ENCODE measurements at places on chromosomes 1 and 21.
A peak's percentile ranks its signal among the peaks of the same experiment; 100 is the strongest.

DNA sequence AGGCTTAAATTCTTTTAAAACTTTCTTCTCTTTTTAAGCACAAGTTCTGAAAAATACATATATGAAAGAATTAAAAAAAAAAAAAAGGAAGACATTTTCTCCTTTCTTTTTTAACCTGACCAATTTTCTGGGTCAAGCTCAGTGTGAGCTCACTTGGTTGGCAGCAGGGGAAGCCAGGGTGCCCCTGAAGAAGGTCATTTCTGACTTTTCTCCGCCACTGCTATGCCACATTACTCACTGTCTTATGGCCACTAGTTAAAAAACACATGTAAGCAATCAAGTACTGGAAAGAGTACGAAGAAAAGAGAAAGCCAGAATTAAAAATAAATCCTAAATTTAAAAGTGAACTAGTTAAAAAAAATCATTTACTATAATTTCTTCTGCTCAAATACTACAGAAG, 275.0 kb downstream of the NEGR1 start:
- no peak for DNase-seq

DNA sequence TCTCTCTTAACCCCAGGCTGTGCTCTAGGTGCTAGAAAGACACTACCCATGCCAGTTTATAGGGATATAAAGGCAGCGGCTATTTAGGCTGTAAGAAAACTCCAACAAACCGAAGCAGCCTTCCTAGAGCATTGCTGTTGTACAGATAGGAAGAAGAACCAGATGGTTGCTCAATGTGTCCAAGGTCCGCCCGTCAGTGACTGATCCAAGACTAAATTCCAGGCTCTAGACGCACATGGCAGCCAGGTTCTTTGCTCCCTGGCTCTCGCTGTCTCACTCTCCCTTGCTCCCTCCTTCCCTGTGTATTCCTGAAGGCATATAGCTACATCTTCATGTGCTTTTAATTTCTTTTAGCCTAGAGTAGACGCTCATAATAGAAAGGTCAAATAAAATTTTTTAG, 303.4 kb downstream of the KIF26B start:
- DNase-seq: no peak

GRCh38 chr1:157782931-157783330, 6.0 kb upstream of the FCRL2 start:
- DNase-seq: no peak

DNA sequence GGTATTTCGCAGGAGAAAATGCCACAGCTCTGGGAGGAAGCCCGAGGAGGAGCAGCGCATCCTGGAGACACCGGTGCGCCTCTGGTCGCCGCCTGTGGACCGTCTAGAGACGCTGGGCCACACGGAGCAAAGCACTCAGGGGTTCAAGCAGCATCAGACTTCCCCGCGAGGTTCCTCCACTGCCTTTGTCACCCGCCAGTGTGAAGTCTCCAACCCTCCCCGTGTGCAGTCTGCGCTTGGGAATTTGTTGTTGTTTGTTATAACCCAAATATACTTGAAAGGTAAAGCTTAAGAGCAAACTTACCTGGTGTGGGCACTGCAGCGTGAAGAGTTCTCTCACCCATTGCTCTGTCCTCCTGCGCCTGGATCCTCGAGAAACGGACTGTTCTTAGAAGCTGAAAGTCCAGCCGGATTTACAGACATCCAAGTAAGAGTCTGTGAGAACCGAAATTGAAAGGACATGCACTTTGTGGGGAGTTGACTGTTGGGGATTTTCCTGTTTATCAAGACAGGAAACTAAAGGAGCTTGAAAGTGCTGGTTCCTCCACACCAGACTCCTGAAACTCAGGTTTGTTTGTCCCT, at the start of gene GBP4:
TSS of gene GBP4 (minus strand) at position 452 of the 582 bp plus-strand sequence. CDS start at position 344, 108 bp downstream.
- DNase-seq: peak; percentile 70

DNA sequence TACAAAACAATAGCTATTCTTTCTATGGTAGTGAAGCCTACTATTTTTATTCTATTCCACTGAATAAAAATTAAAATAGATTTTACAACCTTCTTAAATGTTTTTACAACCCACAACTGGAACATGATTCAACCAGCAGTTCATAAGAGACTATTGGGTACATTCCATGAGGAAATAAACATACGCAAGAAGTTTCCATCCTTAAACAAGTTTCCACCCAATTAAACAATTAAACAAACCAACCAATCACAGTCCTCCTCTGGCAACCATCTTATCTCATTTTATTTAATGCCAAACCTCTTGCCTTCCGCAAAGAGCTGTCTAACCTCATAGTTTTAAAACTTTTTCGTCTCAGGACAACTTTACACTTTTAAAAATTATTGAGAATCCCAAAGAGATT, 239.0 kb downstream of the RGS7 start:
- no peak for DNase-seq

GRCh38 chr1:8312235-8313218, 5.4 kb upstream of the SLC45A1 start:
- DNase-seq: no peak

DNA sequence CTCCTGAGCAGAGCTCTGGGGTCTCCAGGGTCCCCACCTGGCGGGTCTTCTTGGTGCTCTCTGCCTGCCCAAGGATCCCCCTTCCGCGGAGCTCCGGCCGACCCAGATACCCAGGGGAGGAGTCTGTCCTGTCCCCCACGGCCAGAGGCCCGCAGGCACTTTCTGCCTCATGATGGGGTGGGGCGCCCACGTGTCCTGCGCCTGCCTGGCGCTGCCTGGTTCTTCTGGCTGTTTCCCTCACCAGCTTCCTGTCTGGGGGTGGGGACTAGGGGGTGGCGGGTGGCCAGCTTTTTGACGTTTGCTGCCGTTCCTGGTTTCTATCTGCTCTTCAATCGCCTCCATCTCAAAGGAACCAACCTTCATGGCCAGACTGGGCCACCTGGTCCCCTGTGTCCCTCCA, 313.3 kb upstream of the VAMP3 start:
- DNase-seq: no peak

GRCh38 chr1:224564454-224565084, 51.5 kb upstream of the CNIH3 start:
- no peak for DNase-seq

DNA sequence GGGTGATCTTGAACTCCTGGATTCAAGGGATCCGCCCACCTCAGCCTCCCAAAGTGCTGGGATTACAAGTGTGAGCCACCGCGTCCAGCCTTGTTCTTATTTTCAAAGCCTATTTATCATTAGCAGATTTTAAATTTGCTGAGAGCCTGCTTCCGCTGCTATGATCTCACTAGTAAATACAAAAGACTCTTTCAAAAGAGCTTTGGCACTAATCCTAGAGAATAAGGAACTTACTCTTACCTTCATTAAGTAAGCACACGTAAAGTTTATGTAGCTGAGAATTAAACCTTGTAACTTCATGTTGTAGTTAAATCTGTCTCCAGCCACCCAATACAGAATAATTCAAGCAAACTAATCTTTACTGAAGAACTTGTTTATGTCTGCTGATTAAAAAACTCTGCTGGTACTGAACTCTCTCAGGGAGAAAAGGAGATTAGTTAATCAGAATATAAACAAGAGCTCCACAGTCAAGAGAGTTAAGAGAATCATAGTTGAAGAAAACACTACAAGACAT, 72.3 kb downstream of the RUSC1 start:
- DNase-seq: peak; percentile 69

DNA sequence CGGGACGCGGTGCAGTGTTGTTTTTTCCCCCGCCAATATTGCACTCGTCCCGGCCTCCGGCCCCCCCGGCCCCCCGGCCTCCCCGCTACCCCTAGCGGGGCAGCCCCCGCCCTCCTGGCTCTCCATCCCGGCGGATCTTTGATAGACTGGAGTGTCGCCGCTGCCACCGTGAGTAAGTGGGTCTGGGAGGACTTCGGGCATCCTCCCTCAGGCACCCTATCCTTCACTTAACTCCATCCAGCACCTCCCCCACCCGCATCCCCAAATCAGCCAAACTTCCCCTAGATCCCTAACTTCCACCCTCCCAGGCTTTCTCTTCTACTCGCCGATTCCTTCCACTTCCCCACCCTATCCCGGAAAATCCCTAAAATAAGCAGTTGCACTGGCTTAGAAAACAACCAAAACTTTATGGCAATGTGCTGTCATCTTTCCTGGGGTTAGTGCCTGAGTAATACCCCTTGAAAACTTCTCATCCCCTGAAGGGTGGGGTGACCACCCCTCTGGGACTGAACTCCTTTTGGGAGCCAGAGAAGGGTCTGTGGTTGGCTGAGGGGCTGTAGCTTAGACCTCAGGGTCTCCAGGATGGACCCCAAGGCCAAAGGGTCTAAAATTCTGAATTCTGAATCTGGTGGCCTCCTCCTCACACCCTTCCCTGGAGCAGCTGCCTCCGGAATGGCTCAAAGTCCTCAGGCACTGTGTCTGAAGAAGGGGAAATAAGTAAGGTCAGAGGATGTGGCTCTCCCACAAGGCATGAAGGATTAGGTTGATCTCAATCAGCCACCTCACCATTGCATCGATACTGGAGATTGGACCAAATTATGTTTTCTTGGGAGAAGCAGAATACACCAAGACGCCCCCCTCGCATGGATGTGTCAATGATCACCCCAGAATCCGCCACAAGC, 12.2 kb downstream of the THBS3 start:
- DNase-seq: no peak

DNA sequence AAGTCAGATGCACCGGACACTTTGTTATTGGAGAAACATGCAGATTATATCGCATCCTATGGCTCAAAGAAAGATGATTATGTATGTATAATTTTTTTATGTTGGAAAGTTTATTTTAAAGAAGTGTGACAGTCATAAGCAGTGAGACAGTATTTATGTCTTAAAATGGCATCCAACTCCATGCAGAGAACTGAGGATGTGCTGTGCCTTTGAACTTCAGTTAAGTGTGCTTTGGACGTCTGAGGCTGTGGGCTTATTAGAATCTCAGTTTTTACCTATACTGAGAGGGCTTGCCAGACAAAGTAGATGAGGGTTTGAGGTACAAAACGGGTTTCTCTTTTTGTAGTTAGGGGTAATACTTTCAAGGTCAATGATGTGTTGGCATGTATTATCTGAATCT, 1.5 kb downstream of the RABGGTB start:
- DNase-seq: no peak

- no peak for DNase-seq
Observed at GRCh38 chr1:40840526-40841323, 21.4 kb downstream of the CITED4 start.

- DNase-seq: no peak
Observed at GRCh38 chr21:20662514-20662913, 335.7 kb upstream of the NCAM2 start.

DNA sequence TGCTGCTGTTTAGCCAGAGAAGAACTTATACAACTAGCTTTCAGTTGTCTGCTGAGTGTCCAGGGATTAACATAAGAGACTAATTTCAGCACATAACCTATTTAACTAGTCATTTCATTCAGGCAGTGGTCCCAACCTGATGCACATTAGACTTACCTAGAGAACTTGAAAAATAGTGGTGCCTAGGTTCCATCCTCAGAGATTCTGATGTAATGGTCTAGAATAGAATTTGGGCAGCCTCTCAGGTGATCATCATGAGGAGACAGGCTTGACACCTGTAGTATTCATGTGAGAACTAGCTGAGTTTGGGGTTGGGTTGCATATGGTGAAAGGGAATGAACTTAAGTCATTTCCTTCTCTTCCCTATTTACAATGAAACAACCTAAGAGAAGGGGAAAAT, 24.8 kb downstream of the CNST start:
- DNase-seq: no peak

DNA sequence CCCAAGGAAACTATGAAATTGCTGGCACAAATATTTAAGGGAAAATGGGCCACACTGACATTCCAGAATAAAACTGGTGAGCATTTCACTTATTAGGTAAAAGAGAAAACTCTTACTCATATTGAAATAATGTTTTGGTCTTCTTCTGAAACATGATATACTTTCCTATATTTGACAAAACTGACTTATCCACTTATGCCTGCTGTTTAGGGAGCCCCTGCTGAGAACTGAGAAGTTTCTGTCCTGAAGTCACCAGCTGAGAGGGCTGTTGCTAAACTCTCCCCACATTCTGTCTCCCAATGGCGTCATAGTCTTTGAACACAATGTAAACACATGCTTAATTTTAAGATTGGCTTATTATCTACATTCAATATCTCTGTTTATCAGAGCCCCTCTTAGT, 46.8 kb upstream of the ZC3H11B start:
- DNase-seq: peak; percentile 43

DNA sequence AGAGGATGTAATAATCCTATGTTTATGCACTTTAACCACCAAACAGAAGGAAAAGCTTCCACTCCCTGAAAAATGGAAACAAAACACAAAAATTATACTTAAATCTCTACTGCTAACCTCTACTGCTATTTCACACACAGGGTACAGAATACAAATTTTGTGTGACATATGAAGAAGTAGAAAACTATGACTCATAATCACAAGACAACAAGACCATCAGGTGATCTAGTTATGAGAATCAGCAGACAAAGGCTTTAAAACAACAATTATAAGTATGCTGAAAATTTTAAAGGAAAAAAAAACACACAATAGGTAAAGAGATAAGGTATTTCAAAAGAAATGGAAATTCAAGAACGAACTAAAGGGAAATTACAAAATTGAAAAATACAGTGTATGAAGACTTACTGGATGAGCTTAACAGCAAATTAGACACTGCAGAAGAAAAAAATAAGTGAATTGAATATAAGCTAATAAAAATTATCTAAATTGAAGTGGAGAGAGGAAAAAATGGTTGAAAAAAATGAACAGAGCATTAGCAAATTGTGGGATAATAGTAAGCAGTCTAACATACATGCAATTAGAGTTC, 13.6 kb upstream of the NAV1 start:
- no peak for DNase-seq

- DNase-seq: no peak
Observed at GRCh38 chr1:158801396-158801795, 20.4 kb upstream of the OR6N2 start.

- peak; percentile 39 for DNase-seq
Observed at GRCh38 chr1:74652711-74653139, 20.9 kb downstream of the ERICH3 start.

- peak; percentile 76 for DNase-seq
Observed at GRCh38 chr1:94463765-94464330, 45.7 kb downstream of the ABCD3 start.

Data from cardiac fibroblast (primary cell).